Lung microvascular endothelial cell (primary cell): ENCODE measurements at places on chromosomes 1 and 21.

- DNase-seq = peak; percentile 19
These were observed 204.1 kb downstream of the COL24A1 start for GRCh38 chr1:85952460-85952859.

- DNase-seq = peak; percentile 54
These were observed 5.5 kb downstream of the ETS2 start for GRCh38 chr21:38811257-38811656.

DNA sequence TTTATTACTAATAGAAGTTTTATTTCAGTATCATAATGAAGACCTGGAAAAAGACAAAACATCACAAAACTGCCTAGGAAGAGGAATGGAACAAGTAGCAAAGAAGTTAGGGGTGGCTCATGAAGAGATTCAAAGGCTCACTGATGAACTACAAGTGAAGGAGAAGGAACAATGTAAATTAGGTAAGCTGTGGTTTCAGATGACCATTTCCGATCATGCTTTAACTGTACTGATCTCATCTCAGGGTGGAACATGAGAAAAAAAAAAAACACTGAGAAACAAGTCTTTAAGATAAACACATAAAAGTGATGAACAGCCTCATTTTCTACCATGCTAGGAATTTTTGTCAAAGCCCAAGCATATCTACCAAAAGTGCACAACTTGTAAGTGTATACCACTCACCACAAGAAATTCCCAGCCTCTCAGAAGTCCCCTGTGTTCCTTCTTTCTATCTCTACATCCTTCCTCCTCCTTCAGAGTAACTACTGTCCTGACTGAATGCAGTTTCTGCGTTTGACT, 19.6 kb downstream of the CCDC30 start:
- no peak for DNase-seq

DNA sequence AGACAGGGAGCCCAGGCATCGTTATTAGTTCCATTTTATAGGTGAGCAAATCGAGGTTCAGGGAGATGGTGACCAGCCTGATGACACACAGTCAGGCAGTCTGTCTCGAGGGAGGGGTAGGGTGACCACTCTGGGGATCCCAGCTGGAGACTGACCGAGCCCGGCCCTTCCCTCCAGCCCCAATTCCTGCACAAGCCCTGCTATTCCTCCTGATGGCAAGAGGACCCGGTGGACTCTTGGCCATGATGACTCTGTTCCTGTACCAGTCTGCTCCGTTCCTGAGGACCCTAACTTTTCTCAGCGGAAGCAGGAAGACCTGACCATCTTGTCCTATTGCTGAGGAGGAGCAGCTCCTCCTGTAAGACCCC, 391 bp downstream of the AGT start:
- DNase-seq = no peak

DNA sequence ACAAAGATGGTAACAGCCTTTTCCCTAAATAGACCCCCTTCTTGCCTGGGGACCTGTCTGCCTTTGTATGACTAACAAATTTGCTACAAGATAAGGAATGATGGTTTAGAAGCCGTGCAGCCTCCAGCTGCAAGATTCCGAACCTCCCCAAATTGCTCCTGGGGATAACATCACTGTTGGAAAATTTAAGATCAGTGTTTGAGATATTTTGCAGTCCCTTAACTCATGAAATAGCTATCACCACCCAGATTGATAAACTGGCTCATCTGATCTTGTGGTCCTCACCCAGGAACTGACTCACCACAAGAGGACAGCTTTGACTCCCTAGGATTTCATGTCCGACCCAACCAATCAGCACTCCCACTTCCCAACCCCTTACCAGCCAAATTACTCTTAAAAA, 254.7 kb downstream of the USH2A start:
- DNase-seq = no peak
